Activated CD4-positive, alpha-beta T cell treated with anti-CD3 and anti-CD28 coated beads, Interleukin-2, amount 50 U/mL, for 48 hours (primary cell): ENCODE measurements at places on chromosomes 2 and 18.

DNA sequence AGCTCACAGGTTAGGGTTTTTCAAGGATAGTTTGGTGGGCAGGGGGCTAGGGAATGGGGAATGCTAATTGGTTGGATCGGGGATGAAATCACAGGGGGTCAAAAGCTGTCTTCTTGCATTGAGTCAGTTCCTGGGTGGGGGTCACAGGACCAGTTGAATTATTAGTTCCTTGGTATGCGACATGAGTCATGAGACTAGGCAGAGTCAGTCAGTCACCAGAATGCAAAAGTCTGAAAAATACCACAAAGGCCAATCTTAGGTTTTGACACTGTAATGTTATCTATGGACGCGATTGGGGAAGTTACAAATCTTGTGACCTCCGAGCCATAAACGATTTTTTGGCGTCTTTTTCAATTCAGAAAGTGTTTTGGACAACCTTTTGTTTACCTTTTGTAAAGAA is 101.2 kb downstream of the ZNF519 start:
- DNase-seq = no peak

GRCh38 chr2:36287363-36288275 is 68.0 kb upstream of the CRIM1 start:
- DNase-seq = peak; percentile 37

DNA sequence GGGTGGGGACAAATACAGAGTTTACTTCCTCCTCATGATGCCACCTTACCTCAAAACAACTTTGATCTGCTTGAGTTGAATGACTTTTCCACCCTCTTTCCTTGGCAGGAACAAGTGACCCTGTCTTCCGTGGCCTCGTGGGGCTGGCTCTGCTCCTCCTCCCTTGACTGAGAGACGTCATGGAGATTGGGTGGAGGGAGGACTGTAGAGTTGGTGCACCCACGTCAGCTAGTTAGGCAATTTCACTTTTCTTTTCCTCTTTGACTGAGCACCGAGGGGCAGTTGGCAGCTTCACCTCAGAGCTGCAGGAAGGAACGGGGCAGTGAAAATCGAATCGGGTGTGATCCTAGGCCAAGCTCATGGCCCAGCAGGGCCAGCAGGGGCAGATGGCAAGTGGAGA is at the start of gene SP140:
SP140 (plus strand) TSS at position 251 of the 400 bp plus-strand sequence; CDS start at position 360, 109 bp downstream.
- peak; percentile 84 for DNase-seq

DNA sequence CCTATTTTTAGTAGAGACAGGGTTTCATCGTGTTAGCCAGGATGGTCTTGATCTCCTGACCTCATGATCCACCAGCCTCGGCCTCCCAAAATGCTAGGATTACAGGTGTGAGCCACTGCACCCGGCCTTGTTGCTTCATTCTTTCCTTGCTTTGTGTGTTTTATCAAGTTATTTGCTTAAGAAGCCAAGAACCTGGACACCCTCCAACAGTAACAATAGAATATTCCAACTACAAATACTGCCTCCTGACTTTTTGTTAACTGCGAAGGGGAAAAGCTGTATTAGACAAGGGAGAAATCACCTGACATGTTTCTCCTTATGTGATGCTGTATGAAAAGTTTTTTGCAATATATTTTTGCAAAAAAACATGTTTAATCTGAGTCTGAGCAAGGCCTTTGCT is 297.2 kb downstream of the NCKAP5 start:
- no peak for DNase-seq
